ENCODE measurements at places on chromosomes 1 and 21.
A peak's percentile ranks its signal among the peaks of the same experiment; 100 is the strongest.

- DNase-seq: no peak
Observed at GRCh38 chr1:52633291-52633754, 355 bp downstream of the SHISAL2A start.

DNA sequence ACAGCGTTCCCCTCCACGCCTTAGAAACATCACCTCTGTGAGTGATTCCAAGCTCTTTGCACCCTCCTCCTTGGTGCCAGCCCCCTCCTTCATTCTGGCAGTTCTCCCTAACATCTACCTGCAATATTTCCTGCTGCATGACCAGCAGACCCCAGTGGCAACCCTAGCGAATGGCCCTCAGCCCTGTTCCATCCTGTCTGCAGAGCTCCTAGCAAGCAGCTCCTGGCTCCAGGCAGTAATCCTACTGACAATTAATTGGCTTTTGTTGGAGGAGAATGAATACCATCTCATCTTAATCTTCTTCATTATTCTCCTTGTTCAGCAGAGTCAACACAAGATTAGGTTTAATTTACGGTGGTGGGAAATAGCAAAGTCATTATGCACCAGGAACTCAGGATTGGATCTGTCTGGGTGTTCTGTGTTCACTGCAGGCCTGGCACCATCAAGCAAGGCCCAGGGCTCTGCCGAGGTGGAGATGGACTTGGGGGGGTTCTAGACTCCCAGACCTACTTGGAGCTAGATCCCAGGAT is 12.4 kb downstream of the FBXO2 start:
- DNase-seq: no peak

DNA sequence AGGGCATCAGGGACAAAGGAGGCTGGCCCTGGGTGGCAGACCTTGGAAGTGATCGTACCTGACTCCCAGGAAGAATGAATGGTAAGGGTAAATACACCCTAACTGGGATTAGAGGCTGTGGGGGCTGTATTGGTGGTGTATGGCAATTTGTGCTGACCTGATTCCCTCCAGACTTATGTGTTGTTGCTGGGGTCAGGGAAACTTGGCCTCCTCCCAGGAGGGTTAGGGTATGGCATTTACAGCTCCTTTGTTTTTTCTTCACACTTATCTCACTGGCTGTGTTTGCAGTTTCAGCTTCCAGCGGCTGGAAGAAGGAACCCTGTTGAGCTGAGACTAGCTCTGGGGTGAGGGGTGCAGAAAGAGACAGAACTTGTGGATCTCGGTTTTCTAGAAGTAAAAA is 8.2 kb downstream of the VANGL1 start:
- no peak for DNase-seq

GRCh38 chr1:207908107-207908734 is 2.7 kb downstream of the CD34 start:
- DNase-seq: peak; percentile 58

DNA sequence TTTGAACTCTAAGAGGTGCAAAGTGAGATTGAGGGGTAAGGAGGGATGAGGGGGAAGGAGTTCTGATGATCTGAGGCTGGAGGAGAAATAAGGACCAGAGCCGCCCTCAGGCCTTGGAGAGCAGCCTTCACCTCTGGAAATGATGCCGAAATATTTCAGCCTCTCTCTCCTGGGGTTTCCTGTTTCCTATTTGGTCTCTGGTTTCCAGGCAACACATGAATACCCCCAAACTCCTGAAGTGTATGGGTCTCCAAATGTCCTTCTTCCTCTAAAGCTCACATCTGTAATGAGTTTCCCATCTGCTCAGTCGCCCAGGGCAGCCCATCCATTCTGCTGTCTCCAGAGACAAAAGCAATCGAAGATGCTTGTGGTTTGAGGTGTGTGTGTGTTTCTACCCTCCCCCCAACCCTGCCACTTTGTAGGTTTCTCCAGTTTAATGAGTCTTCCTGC is 52.0 kb upstream of the FAM20B start:
- DNase-seq: no peak

GRCh38 chr1:225044258-225044657 is 114.8 kb downstream of the DNAH14 start:
- DNase-seq: no peak

GRCh38 chr1:161157867-161158266 is 1.4 kb upstream of the USP21 start:
- no peak for DNase-seq

GRCh38 chr21:40471103-40471502 is 375.9 kb downstream of the DSCAM start:
- DNase-seq: no peak

GRCh38 chr1:245389873-245390272 is 235.1 kb downstream of the KIF26B start:
- no peak for DNase-seq

DNA sequence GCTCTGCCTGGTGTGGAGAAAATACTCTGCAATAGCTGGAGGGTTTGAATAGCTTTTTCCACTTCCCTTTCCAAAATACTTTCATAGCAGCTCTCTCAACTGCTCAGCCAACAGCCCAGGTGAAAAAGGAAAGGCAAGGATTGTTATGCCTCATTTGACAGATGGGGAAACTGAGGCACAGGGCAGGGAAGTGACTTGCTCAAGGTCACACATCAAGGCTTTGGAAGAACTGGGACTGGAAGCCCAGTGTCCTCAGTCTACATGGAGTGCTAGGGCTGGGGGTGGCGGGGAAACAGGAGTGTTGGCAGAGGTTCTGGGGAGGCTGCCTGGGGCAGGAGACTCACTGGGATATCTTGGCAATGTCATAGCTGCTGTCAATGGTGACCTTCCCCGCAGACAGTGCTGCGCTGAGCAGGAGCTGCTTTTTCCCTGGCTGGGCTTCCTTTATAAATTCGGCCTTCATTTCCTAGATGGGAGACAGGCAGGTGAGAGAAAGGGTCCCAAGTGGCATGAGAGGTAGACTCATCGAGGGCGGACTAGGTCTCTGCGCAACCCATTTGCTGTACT is 4.0 kb downstream of the CHI3L1 start:
- no peak for DNase-seq

DNA sequence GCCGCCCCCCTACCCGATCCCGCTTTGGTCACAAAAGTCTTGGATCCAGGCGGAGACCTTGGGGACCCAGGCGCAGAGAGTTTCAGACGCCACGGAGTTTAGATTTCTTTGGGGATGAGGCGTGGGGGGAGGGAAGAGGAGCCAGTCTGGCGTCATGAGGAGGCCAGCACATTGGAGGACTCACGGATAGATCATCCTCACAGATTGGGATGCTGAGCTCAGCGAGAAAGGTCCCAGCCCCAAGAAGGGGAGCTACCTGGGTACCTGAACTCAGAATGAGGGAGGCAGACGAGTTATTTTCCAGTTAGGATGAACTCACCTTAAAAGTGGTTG is 393 bp downstream of the ELAPOR1 start:
- DNase-seq: no peak

- DNase-seq: no peak
Observed at GRCh38 chr1:111778541-111779051, 22.9 kb downstream of the DDX20 start.

GRCh38 chr1:63012339-63012738 is 228.4 kb downstream of the ATG4C start:
- DNase-seq: no peak

DNA sequence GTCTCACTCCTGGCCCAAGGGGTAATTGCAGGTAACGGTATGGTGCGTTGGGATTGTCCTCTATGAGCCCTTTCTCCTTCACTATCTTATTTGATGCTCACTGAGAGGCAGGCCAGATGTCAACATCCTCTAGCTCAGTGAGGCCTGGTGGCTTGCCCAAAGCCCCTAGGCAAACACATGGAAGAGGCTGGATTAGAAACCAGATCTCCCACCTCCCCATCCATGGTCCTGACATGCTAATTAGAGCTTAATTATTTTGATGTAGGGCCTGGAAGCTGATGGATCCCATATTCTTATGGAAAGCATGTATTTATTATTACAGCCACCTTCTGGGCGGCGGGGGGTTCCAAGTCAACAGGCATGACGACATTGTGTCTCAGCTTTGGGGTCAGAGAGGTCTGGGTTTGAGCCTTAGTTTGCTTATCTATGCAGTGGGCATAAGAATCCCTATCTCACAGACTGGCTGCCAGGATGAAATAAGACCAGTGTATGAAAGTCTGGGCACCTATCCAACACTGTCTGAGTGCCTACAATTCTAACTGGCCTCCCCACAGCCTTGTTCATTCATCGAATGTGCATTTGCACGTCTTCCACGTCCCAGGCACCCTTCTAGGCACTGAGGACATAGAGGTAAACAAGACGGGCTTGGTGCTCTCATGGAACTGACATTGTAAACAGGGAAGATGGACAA is 6.2 kb downstream of the SMPDL3B start:
- no peak for DNase-seq

DNA sequence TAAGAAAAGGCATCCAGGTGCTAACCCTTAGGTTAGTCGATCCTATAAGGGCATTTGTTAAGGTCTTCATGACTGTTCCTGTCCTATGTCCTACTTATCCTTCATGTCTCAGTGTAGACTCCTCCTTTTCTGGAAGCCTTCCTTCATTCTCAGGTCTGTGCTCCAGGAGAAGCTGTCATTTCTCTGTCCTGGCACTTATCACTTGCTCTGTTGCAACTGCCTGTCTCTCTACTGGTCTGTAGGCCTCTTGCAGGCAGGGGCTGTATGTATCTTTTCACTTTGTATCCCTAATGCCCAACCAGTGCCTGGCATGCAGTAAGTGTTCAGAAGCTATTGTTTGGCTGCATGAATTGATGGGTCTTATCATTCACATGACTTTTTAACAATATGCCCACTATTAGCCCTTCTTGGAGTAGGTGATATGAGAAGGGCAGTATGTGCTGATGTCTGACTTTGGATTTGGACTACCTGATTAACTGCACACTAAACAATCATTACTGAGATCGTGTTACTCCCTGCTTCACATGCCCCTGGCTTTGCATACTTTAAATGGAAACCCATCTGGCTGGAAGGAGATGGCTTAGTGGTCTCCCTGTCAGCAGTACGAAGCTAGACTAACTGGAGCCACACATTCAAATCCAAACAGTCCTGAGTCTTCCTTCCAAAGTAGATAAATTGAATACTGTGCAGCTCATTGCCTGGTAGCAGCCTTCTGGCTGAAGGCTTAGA is 88.8 kb downstream of the RGL1 start:
- DNase-seq: no peak

GRCh38 chr1:157450106-157450505 is 102.2 kb downstream of the FCRL5 start:
- DNase-seq: no peak

DNA sequence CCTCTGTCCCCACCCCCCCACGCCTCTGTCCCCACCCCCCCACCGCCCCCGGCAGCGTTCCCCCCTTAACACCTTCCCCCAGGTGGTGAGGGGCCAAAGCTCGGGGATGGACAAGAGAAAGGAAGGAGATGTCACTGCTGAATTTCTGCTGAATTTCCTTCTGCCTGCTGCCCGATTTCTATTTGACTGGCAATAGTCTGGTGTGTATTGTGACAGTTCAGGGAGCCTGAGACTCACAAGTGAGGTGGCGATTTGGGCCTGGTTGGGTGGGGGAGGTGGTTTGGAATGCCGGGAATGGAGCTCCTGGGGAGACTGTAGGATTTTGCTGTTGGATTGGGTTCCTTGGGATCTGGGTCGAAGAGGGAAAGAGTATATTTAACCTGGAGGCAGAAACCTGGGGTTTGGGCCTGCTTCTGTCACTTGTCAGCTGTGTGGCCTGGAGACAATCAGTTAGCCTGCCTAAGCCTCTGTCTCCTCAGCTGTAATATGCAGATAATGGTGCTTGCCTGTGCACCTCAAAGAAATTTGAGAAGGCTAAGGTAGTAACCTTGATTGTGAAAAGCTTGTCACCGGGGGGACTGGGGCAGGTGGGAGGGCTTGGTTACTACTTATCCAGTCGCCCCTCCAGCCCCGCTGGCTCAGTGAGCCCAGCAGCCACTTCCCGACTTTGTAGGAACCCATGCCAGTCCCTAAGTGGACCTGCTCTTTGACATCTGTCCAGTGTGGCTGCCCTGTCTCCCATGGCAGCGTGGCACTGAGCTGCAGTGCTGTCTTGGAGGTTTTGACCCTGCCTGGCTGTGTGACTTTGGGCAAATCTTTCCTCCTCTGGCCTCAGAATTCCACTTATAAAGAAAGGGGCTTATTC is 7.7 kb upstream of the LMNA start:
- no peak for DNase-seq

DNA sequence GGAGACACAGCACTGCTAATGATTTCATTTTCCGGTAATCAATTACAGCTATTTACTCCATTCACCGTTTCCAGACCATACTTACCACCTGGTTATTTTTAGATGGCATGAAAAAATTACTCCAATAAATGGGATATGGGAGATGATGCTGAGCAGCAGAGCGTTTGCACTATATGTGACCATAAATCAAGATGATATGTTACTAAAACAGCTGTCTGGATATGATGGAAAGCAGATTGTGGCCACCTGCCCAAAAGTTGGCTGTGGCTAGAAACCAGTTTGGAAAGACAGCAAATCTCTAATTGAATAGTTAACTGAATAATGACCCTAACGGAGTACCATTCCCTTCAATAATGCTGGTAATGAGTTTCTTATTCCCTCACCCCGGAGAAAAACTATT is 22.5 kb upstream of the KCTD3 start:
- DNase-seq: no peak

DNA sequence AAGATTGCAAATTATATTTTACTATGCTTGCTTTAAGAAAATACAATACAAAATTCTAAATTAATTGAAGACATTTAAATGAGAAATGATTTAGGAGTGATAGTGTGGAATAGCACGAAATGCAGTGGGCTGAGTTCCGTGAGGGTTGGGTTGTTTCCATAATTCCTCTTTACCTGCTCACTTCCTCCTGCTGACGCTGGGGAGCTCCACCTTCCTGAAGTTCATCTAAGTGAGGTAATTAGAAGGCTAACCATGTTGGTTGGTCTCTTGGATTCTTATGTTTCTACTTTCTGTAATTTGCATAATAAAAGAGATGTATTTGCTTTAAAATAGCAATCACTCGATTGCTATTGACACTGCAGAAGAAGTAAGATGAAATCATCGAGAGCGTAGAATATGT is 4.7 kb downstream of the OR14I1 start:
- DNase-seq: no peak

- no peak for DNase-seq
Observed at GRCh38 chr1:224863486-224863885, 66.0 kb upstream of the DNAH14 start.

- no peak for DNase-seq
Observed at GRCh38 chr1:236041631-236042618, 23.0 kb downstream of the NID1 start.

GRCh38 chr1:32695098-32695904 is 7.3 kb downstream of the SYNC start:
- DNase-seq: peak; percentile 78

- DNase-seq: no peak
Observed at GRCh38 chr1:24551290-24551959, 4.5 kb upstream of the NCMAP start.

DNA sequence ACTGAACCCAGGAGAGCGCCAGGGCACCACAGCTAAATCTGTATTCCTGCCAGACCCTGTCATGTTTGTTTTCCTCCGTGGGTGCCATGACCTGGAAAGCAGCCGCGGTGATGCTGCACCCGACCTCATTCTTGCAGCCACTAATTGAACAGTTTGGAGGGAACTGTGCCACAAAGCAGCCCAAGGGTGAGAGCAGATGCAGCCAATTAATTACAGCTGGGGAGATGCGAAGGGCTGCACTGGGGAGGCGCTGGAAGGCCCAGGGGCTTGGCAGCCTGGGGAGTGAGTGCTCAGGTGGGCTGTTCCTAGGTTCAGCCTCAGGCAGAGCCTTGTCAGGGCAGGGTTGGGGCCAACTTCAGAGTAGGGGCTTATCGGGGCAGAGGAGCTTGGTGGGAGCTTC is 158.4 kb upstream of the CD34 start:
- DNase-seq: no peak

- DNase-seq: no peak
Observed at GRCh38 chr21:42613756-42614155, 39.7 kb upstream of the PDE9A start.
